ENCODE measurements at places on chromosomes 2 and 18. TPM values are rescaled to one million over a fixed set of nuclear protein-coding genes. Genes with fewer than 3 reads are reported as not detected.

Gene ASB18
- not detected for total RNA-seq

Gene C1QL2
- not detected for total RNA-seq

Gene IL1F10
- not detected for total RNA-seq

Gene ABCG8
- not detected for total RNA-seq

Gene TSGA10
- 6.0 TPM for total RNA-seq

Gene DLX1
- total RNA-seq, result 1.9 TPM

Gene POTEI
- not detected for total RNA-seq

Gene CXCR1
- 1.1 TPM for total RNA-seq

Gene LOXHD1
- total RNA-seq, result not detected

Gene CACNB4
- total RNA-seq, result not detected

Gene NTSR2
- total RNA-seq, result not detected

Gene NFE2L2
- total RNA-seq, result 112 TPM
